ENCODE measurements at places on chromosomes 4 and X.

DNA sequence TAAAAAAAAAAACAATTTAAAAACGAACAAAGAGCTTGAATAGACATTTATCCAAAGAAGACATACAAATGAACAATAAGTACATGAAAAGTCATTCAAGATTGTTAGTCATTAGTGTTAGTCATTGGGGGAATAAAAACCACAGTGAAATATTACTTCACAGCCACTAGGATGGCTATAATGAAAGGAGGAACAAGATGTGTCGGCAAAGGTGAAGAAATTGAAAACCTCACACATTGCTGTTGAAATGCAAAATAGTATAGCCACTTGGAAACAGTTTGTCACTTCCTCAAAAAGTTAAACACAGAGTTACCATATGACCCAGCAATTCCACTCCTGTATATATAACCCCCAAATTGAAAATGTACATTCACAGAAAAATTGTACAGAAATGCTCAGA lies 45.2 kb upstream of the SLC39A8 start:
- no peak for DNase-seq

DNA sequence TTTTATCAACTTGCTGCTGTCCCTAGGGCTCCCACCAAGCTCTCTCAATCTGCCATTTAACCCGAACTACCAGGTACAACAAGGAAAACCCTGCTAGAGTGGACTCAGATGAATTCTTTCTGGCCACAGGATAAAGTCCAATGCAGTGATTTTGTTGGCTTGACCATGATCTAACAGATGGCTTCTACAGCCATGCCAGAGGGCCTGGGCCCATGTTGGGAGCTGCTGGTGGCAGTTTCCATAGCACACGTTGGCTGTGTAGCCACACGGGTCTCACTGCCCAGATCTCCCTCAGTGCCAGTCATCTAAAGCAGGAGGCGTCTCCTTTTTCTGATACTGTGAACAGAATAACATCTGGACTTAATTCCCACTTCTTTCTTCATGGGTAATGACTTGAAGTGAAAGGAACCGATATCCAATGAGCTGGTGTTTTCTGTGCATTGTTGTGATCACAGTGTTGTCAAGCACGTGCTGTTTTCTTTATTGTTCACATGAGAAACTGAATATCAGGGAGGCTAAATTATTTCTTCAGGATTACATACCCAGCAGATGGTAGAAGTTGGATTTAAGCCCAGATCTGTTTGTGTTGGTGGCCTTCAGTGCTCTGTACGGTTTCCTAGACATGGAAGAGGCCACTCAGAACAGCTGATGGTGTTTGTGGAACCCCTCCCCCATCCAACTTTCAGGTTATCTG lies 85.2 kb upstream of the CLCN4 start:
- DNase-seq: no peak

DNA sequence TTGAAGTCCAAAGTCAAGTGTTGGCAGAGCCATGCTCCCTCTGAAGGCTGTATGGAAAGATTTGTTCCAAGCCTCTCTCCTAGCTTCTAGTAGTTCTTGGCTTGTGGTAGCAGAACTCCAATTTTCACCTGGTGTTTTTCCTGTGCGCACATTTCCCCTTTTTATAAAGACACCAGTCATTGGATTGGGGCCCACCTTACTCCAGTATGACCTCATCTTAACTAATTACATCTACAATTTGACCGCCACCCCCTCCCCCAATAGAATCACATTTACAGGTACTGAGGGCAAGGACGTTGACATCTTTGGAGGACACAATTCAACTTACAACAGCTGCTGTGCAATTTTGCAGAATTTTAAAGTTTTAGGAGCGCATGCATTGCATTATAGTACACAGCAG lies 16.8 kb downstream of the RAB39B start:
- no peak for DNase-seq

DNA sequence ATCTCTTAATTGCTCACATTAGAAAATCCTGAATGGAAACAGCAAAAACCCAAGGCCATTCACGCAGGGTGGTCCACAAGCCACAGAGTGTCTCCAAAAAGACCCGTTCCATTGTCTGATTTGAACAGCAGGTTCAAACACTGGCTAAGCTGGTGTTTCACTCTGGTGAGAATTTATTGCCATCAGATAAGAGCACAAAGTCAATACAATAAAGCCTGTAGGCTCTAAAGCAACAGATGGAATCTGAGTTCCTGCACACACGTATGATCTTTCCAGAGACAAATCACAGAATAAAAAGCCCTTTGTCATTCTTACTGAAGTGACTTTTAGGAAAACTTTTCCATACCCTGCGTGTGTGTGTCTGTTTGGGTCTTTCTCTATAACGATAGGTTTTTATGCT lies 5.1 kb upstream of the SFRP2 start:
- DNase-seq: no peak

GRCh38 chr4:168735735-168736134 lies 238.9 kb downstream of the PALLD start:
- no peak for DNase-seq

DNA sequence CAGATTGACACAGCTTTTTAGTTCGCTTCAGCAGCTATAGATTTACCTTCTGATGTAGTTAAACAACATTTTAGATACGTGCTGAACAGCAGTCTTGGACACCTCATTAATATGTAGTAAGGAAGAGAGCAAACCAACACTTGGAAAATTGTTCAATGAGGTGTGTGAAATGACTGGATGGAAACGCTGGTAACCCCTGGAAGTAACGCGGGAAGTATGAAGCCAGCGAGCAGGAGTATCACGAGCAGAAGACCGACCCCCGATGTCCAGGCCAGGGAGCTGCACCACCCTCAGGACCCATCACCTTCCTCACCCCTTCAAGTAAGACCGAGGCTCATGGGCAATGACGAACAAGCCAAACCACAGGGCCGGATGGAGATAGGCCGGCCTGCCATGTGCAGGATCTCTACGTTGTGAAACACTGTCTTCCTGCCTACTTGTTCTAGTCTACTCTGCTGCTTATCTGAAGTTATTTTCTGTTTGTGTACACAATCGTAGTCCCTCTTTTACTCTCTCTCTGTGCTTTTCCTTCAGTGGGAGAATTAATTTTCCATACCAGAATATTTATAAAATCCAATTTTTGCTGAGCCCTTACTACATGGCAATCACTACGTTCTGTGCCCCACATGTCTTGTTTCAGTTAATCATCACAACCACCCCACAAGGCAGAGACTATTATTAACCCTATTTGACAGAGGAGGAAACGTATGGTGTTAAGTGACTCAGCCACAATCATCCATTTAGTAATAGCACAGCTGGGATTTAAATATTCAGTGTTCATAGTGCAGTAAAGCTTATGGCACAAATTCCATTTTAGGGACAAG lies 221.7 kb downstream of the APBB2 start:
- DNase-seq: no peak

- no peak for DNase-seq
Measured at GRCh38 chr4:137076908-137077307, 455.4 kb downstream of the PCDH18 start.

GRCh38 chrX:68443155-68443868 lies 10.0 kb upstream of the OPHN1 start:
- DNase-seq: no peak

GRCh38 chr4:162985131-162985530 lies 181.6 kb downstream of the NAF1 start:
- no peak for DNase-seq

DNA sequence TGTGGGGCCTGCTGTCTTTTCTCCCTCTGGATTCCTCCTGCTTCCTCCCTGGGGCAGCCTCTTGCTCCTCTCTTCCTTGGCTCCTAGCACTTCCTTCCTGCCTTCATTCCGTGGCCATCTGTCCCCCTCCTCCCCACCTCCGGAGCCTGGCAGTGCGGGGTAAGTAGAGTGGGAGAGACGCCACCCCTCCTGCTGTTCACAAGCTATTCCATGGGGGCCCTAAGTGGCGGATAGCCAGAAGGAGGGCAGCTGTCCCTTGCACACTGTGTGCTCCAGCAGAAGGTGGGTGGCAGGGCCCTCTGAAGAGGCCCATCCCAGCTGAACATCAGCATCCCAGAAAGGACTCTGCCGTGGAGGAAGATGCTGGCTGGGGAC lies 27.4 kb downstream of the CCNQ start:
- DNase-seq: no peak

- DNase-seq: no peak
Measured at GRCh38 chr4:164989471-164989870, 12.0 kb upstream of the TRIM61 start.

GRCh38 chr4:40225497-40225896 lies 28.7 kb downstream of the RHOH start:
- no peak for DNase-seq

All from neural crest cell (in vitro differentiated cells).